Common myeloid progenitor, CD34-positive (primary cell): ENCODE measurements at places on chromosomes 5 and 9.

DNA sequence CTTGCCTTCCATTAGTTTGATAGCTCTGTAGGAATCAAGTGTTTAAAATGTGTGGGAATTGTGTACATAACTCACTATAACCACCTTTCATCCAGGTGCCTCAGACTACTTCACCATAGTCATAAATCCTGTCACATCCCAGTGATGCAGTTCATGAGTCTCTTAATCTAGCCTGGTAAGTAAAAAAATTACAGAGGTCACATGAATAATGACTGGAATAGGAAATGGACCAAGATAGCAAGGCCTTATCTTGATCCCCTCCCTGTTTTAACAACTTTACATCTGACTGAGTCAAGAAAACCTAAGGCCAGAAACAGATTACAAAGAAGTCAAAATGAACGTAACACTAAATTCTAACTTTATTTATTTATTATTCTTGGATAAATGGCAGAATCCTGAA lies 1.5 kb upstream of the RNF145 start:
- no peak for DNase-seq

GRCh38 chr5:36874465-36874864 lies 2.1 kb upstream of the NIPBL start:
- DNase-seq = no peak

DNA sequence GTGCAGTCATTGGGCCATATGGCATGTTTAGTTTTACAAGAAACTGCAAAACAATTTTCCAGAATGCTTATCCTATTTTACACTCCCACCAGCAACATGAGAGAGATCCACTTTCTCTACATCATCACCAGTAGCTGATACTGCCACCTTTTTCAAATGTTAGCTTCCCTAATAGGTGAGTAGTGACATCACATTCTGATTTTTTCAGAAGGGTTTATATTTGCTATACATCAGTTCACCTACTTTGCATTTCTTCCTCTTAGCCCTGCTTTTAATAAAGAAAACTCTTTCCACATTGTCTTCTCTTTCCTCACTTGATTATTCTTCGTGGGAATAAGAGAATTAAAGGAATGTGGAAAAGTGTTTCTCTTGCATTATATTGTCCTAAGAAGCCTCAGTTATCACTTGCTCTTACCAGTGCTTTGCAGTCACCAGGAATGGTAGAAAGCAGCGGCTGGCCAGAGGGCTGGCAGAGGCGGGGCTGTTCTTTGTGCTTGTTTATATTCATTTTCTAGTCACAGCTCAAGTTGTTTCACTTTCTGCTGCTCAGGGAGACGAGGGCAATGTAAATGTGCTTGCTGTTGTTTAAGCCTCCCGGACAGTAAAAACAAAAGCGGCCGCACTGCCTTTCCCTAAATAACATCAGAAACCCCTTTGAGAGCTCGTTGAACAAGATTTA lies 164.8 kb downstream of the HSD17B3 start:
- no peak for DNase-seq

GRCh38 chr5:126909856-126910255 lies 120.5 kb downstream of the MARCHF3 start:
- DNase-seq = no peak

DNA sequence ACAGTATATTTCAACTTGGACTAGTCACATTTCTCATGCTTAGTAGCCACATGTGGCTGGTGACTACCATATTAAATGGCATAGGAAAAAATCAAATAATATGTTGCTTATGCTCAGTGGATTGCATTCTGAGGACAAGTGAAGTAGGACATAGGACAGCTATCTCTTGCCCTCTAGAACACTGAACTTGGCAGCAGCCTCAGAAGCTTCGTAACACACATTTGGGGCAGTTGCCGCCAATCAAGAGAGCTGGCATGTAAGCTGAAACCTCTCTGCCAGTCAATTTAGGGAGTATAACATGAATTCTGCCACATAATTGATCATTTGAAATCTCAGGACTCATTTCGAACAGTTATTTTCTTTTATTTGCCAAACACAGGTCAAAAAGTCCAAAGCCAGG lies 505.5 kb downstream of the MAT2B start:
- no peak for DNase-seq

GRCh38 chr9:70791936-70792335 lies 329.5 kb downstream of the TRPM3 start:
- DNase-seq = no peak

DNA sequence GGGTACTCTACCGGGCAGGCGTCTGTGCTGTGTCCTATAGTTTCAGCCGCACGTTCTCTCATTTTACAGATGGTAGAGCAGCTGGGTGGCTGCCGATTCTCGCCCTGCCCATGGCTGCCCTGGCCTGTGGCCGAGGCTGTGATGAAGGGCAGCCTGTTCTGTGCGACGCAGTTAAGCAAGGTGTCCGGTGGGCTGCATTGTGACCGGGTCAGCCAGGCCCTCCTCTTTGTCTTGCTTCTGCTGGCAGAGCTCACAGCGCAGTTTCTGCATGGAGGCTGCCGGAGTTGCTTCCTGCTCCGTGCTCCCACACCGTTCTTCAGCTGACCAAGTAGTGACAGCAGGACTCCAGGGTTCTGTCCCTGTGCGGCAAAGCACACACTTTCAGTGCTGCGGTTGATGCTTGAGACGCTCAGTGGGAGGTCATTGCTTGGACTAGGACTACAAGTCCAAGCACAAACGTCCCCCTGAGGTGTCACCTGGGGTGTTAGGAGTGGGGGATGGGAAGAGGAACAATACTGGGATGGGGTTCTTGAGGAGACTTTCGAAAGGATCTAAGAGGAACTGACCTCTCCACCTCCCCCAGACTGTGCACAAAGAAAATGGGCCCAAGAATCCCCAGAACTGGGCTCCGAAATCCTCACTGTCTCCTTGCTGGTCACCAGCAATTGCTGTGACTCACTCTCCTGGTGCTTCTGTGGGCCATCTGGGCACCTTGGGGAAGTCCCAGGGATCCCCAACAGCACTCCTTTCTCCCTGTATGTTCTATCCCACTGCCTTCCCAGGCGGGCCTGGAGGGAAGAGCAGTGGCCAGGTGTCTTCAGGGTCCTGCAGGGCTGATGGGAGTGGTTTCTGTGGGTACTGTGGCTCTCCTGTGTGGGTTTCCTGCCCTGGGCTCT lies 58.2 kb downstream of the GADD45G start:
- no peak for DNase-seq

DNA sequence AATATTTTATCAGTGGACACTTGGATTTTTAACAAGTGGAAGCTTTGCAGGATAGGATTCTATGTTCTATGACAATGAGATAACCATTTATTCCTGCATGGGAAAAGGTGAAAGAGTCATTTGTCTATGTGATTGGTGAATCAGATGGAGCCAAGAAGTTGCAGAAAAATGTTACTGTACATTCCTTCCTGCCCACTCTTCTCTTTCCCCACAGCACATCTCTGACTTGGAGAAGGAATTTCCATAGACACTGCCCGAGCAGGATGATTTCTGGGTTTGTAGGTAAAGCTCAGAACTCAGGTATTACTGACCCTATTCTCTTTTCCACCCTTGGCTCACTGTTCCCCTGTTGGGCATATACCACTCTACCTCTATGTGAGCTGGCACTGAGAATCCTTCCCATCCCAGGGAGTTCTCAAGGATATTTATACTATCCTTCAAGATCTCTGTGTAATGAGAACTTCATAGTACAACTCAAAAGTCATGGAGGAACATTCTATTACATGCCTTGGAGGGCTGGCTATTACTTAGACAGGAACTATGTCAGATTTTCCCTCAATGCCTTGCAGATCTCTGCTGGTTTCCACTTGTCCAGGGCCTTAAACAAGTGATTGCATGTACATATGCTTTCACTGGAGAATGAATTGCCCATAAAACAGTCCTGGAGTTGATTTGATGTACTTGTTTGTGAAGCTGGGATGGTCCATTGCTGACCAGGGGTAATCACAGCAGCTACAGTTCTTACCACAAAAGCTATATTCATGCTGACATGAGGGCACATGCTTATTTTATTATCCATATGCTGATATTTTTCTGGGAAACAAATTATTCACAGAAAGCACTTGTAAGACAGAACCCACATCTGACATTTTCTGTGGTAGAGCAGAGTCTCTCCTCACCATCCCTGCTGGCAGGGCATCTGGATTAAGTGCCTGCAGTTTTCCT lies 24.1 kb downstream of the SLC1A3 start:
- DNase-seq = no peak

DNA sequence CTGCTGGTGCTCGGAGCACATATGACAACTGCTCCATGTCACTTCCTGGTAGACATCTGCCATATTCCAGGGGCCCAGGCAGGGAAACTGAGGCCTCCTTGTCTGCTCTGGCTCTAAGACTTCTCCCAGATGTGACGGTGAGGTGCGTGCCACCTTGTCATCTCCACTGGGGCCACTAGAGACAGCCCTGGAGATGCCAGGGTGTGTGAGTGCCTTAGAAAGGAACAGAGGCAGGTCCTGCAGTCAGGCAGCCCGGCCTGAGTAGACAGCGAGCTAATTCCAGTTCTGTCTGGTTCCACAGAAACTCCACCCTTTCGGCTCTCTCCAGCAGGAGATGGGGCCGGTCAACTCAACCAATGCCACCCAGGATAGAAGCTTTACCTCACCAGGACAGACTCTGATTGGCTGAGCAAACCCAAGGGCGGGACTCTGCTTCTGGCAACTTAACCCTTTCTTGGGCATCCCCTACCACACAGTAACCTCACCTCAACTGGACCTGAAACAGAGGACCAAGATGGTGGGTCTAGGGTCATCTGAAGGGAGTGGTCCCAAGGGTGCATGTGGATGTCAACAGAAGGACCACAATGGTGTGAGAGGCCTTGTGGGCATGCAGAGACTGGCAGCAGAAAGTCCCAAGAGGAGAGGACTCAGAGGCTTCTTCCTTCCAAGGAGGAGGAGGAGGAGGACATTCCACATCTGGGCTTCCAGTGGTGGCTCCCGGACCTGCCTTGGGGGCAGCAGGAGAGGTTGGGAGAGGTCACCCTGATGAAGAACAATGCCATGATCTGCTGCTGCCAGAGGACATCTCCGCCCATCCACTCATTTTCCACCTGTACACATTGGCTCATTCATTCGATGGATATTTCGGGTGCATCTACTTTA lies 77.7 kb downstream of the RGS3 start:
- DNase-seq = no peak
